Neuronal stem cell (in vitro differentiated cells): ENCODE measurements at places on chromosomes 1 and 21.

- no peak for DNase-seq
Observed at GRCh38 chr1:36365381-36365780, 20.3 kb downstream of the STK40 start.

GRCh38 chr1:116794804-116795481, 40.7 kb downstream of the CD2 start:
- DNase-seq: no peak

- DNase-seq: no peak
Observed at GRCh38 chr1:1626207-1627141, 5.5 kb upstream of the MMP23B start.

DNA sequence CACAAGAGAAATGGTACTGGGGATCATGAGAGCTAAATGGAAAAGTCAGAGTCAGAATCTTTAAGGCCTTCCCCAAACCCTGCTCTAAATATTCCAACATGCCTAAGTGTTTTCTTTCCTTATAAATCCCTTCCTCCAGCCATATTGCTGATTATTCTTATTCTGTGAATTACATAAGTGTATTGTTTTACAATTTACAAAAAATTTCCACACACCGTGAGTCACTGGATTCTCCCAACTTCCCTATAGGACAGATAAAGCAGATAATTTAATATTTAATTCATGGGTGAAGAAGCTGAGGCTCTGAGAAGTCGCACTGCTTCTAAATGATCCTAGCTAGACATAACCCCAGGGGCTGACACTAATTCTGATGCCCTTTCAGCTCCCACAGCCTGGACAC, 243.3 kb upstream of the JUN start:
- no peak for DNase-seq

- no peak for DNase-seq
Observed at GRCh38 chr1:220787069-220787619, 431 bp downstream of the MTARC1 start.

GRCh38 chr1:64505232-64505943, 35.5 kb downstream of the CACHD1 start:
- DNase-seq: peak; percentile 65

DNA sequence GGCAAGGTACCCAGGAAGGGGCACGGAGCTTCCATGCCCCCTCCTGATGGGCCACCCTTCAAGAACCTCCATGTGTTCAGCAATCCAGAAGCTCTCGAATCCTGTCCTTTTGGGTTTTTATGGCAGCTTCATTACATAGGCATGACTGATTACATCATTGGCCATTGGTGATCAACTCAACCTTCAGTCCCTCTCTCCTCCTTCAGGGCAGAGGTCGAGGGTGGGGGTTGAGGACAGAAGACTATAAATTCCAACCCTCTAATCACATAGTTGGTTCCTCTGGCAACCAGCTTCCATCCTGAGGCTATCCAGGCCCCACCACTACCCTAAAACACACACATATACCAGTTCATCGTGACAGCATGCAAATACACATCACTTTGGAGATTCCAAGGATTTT, 135.7 kb downstream of the ZNF281 start:
- no peak for DNase-seq

GRCh38 chr1:159980076-159980475, 26.0 kb upstream of the SLAMF9 start:
- no peak for DNase-seq

DNA sequence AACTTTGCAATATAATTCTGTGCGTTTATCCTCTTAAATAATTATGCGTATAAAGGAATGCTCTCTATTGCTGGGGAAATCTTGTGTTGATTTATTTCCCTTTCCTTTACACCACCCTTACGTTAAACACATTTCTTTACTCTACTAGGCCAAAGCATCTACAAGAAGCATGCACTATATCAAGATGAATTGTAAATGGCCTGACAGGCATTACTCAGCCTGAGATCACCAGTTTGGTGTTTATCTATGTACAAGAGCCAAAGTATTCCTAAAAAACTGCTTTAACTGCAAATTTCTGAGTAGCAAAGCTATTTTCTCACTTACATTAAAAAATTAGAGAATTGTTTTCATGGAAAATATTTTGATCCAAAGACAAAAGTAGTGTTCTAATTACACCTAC, 114.8 kb downstream of the TYW3 start:
- DNase-seq: no peak

DNA sequence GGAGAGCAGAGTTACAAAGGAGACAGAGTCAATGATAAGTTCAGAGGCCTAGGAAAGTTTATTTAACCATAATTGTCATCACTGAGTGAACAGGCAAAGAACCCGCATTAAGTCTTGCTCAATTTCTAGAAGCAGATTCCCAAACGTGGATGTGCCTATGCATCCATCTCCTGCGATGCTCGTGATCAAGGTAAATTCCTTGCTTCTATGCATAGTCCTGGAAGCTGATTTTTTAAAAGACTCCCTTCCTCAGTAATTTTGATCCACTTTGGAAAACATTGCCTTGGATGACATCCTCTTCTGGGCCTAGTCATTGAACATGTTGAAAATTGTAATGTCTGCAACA, 116.4 kb downstream of the TNFSF18 start:
- DNase-seq: no peak

- DNase-seq: no peak
Observed at GRCh38 chr1:64848136-64848535, 103.3 kb downstream of the RAVER2 start.

DNA sequence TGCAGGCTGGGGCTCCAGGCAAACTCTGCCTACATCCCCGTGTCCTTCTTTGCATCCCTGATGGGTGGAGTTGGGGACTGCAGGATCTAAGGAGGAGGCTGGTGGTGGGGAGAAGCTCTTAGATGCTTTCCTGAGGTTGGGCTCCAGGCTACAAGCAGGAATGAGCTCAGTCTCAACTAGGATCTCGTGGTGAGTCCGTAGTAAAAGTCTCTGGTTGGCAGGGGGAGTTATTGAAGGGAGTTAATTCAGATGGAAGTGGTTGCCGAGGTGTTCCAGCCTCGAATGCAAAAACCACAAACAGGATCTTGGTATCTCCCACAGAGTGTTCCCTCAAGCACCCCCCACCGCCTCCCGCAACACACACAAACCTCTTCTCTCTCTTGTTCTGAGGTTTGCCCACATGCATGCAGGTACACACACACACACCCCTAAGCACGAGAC, 35.0 kb downstream of the TMCC2 start:
- DNase-seq: no peak

DNA sequence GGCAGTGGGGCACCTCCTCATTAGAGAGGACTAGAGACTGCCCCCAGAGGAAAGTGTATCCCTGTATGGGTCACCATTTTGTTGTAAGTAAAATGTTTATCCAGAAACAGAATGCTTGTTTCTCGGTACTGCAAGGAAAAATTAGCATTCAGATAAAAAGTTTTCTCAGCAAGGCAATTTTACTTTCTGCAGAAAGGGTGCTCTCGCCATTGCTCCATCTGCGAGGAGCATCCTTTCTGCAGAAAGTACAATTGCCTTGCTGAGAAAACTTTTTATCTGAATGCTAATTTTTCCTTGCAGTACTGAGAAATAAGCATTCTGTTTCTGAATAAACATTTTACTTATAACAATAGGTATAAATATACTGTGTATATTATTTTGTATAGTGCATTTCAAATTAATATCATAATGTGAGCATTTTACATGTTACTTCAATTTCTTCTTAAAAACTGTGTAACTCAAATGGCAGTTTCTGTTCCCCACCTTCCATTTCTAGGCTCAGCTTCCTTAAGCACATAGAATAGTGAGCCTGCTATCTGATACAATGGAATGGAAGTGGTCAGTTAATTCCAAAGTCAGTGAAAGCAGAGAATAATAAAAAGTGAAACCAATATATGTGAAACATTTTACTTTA, 76.5 kb upstream of the DESI2 start:
- no peak for DNase-seq

DNA sequence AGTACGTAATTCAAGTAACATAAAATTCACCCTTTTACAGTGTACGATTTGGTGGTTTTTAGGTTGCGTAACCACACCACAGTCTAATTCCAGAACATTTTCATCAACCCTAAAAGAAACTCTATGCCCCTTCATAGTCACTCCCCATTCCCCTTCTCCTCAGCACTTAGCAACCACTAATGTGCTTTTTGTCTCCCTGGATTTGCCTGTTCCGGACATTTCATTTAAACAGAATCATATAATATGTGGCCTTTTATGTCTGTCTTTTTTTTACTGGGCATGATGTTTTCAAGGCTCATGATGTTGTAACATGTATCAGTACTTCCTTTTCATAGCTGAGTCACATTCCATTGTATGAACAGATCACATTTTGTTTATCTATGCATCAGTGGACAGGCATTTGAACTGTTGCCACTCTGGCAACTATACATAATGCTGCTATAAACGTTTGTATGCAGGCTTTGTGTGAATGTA, 20.8 kb downstream of the OBSCN start:
- no peak for DNase-seq

DNA sequence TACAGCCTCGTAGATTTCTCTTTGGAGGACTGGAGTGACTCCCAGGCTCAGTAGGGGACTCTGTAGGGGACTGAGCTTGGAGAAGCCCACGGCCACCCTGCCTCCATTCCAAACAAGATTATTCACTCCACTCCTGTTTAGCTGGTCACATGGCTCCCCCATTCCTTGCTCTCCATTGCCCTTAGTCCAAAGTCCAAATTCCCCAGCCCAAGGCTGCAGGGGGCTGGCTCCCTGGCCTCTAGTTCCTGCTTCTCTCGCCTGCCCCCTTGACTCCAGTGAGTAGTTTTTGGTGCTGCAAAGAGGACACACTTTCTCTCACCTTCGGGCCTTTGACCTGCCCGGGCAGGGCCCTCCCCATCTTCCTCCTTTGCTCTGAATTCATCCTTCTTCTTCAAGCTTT, 403.3 kb downstream of the KIF26B start:
- no peak for DNase-seq

GRCh38 chr1:245108909-245109308, 45.9 kb upstream of the KIF26B start:
- DNase-seq: no peak

DNA sequence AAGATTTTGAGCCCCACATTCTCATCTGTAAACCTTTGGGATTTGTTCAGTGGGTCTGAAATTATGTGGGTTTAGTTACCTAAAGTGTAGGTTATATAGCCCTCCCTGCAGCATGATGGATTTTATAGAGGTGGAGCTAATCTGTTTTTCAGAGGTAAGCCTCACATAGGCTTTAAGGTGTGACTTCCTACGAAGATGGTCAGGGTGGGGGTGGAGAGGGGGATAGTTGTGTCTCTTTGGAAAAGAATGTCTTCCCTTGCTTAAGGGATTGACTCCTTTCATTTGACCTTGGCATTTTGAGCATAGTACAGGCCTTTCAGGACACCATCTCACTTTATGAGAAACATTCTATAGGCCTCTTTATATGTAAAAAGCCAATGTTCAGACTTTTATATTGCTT, 3.4 kb downstream of the CACHD1 start:
- no peak for DNase-seq

- DNase-seq: no peak
Observed at GRCh38 chr1:53330819-53331218, 2.9 kb upstream of the LRP8 start.

DNA sequence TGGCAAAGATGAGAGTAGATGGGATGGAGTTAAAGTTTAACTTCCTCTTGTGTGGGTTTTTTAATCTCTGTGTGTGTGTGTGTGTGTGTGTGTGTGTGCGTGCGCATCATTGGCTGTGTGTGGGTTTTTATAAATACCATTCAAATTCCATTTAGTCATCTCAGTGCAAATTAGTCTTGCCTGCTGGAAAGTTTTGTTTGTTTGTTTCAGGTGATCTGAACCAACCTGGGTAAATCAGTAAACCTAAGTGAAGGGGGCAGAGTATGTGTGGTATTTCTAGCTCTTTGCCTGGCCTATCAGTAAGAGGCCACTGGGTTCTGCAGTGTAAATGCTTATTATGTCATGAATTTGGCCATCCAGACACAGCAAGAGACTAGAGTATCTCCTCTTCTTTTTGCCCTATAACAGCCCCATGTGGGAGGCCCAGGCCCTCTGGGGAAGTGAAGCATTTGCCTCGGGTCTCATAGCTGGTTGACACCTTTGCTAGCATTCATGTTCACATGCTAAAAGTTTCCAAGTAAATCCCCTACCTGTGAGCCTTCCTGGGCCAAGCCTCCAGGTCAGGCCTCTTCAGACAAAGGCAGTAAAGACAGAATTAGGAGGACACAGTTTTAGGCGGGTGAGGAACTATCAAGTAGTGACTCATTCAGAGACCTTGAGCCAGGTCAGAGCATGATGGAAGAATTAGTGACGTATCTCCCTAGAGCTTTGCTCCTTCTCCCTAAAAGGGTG, 14.7 kb downstream of the INTS3 start:
- DNase-seq: no peak

DNA sequence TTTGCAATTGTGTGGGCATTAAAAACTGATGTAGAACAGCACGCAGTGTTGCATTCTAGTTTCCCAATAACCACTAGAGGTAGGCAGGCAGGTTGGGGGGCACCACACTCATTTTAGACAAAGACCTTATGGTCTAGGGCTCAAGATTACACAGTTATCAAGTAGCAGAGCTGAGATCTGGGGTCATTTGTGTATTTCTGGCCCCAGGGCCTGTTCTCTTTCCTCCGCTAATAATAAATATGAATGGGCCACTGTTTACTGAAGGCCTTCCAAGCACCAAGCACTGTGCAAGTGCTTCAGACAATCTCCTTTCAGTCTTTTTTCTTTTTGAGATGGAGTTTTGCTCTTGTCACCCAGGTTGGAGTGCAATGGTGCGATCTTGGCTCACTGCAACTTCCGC, 23.9 kb downstream of the LDLRAD2 start:
- no peak for DNase-seq

- DNase-seq: no peak
Observed at GRCh38 chr1:8004113-8004802, 21.9 kb downstream of the ERRFI1 start.

DNA sequence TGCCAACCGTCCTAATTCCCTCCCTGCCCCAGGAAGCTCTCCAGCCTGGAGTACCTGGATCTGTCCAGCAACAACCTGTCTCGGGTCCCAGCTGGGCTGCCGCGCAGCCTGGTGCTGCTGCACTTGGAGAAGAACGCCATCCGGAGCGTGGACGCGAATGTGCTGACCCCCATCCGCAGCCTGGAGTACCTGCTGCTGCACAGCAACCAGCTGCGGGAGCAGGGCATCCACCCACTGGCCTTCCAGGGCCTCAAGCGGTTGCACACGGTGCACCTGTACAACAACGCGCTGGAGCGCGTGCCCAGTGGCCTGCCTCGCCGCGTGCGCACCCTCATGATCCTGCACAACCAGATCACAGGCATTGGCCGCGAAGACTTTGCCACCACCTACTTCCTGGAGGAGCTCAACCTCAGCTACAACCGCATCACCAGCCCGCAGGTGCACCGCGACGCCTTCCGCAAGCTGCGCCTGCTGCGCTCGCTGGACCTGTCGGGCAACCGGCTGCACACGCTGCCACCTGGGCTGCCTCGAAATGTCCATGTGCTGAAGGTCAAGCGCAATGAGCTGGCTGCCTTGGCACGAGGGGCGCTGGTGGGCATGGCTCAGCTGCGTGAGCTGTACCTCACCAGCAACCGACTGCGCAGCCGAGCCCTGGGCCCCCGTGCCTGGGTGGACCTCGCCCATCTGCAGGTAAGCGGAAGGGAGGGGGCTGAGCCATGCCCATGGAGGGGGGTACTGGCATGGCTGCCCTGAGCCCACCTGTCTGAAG, 16.5 kb downstream of the PODN start:
- no peak for DNase-seq

GRCh38 chr1:113912594-113913311, 7.6 kb downstream of the DCLRE1B start:
- DNase-seq: no peak
